AG09319 (cell line): ENCODE measurements at places on chromosomes 12 and 14.

GRCh38 chr14:38517426-38517825 is 261.5 kb upstream of the CLEC14A start:
- no peak for DNase-seq

- DNase-seq = no peak
Measured at GRCh38 chr12:111309584-111309983, 59.3 kb downstream of the PHETA1 start.

- no peak for DNase-seq
Measured at GRCh38 chr14:104110491-104111209, 25.1 kb downstream of the ASPG start.

DNA sequence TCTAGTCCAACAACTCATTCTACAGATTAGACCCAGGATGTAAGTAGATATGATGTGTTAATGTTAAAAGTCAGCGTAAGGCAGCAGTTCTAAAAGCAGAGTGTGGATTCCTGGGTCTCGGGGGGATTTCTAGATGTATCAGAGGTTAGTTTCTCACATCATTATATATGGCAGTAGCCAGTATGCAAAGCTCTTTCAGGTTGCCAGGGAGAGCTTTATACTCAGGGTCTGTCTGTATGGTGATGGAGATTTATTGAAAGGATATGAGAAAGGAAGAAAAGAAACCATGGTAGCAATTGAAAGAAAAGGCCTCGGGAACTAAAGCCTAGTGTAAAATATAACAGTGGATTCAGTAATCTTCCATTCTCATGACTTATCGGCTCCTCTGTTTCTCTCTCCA is 26.2 kb upstream of the PAWR start:
- no peak for DNase-seq

DNA sequence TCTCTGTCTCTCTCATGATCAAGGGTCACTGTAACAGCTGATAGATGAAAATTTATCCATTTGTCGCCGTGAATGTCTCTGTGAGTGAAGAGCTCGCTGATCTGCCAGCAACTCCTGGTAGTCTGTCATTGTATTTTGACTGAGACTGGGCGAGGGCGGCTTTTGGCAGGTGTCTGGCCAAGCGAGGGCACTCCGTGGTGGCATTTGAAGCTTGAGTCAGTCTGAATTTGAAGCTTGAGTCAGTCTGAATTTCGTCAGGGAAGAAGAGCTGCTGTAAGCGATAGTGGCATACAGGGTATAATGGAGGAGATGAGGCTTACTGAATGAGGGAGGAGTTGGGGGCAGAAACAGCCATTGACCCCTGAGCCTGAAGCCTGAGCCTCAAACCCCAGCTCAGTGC is 56.8 kb upstream of the FAM181A start:
- no peak for DNase-seq

- DNase-seq = no peak
Measured at GRCh38 chr12:27998658-27999057, 26.1 kb upstream of the PTHLH start.

GRCh38 chr12:54393207-54393609 is 8.7 kb upstream of the ZNF385A start:
- DNase-seq = no peak

DNA sequence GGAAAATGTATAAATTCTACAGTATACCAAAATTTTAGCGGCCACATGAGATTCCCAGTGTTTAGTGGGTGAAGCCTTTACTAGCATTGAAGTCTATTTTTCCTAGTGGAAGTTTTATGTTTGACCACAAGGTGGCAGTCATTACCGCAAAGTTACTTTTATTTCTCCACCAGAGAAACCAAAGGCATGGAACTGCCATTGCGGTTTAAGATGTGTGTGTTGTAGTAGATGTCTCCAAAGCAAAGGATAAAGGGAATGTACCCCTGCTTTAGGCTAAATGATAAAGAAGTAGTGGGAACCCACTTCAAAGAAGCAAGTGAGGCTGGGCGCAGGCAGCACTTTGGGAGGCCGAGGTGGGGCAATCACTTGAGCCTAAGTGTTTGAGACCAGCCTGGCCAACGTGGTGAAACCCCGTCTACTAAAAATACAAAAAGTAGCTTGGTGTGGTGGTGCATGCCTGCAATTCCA is 140.5 kb downstream of the PRKCH start:
- peak; percentile 34 for DNase-seq

DNA sequence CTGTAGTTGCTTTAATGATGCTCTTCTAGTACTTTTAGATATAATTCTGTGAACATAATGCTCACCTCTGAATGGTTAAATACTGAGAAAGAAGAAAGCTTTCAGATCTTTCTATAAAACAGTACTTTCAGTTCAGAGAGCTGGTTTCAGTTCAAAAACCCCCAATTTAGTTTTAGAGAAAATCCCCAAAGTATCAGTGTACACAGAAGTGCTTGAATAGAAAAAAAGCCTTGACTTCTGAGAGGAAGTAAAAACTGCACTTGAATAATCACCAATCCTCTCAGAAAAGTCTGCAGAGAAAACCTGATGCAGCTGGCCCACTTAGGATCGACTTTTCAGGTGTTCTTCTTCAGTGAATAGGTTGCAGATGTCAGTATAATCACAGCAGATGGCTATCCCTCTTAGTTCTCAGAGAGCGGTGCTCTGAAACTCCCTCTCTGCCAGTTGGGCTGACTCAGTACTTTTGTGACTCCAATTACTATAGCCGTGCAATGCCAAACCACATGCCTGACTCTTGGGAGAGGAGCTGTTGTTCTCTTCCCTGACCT is 616.3 kb downstream of the LRFN5 start:
- DNase-seq = peak; percentile 28

DNA sequence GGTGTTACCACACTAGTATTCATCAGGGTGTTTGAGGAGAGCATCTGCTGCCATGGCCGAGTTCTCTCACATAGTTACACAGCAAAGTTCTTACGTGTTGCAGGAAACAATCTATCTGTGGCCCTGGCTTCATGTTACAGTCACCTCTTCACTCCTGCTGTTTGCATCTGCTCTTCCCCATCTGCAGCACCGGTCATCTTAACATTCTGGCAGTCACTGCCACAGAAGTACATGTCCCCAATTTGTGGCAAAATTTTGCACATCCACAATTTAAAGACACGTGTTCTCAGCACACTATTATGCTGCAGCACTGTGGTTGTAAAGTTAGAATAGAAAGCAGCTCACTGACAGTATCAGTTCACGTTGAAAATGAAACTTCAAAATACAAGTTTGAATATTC is 23.2 kb downstream of the MAPK1IP1L start:
- DNase-seq = no peak

DNA sequence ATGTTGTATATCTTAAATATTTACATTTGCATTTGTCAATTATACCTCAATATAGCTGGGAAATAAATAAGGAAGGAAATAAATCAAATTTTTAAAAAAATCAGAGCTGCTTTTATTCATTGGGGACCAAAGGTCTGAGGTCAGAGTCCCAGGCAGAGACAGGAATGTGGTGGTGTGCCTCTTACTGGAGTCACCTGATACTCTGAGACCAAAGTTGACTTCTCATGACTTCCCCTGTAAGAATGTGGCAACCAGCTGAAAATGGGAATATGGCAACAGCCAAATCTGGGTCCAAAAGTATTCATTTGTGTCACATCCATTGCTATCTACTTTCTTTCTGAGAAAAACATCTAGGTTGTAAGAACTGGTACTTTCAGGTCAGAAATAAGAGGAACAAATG is 496.6 kb upstream of the TMPO start:
- DNase-seq = no peak

- DNase-seq = no peak
Measured at GRCh38 chr14:32226056-32226455, 23.0 kb upstream of the RNU6-8 start.

- no peak for DNase-seq
Measured at GRCh38 chr12:31322801-31323207, 3.1 kb downstream of the SINHCAF start.

DNA sequence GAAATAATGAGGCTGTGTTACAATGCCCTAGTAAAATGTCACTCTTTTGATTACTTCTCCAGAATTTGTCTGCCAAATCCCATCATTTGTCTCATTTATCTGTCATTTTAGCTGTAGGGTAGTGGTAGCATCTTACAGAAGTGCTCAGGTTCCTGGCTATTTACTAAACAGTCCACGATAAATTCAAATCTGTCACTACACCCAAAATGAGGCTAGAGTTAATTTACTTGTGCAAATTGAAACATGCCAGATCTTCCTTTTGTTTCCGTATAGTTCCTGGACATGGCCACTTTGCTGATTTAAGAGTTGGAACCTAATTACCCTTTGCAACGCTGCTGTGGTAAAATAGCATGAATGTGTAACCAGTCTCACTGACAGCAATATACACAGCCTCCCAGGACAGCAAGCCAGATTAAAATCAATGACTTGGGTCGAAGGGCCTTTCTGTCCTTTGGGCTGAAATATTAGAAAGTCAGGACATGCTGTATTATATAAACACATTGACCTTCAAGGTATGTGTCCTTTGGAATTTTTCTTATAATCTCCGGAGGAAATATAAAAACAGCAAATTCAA is 485.4 kb downstream of the MDGA2 start:
- no peak for DNase-seq

- DNase-seq = no peak
Measured at GRCh38 chr12:131347345-131347714, 363.6 kb upstream of the SFSWAP start.

DNA sequence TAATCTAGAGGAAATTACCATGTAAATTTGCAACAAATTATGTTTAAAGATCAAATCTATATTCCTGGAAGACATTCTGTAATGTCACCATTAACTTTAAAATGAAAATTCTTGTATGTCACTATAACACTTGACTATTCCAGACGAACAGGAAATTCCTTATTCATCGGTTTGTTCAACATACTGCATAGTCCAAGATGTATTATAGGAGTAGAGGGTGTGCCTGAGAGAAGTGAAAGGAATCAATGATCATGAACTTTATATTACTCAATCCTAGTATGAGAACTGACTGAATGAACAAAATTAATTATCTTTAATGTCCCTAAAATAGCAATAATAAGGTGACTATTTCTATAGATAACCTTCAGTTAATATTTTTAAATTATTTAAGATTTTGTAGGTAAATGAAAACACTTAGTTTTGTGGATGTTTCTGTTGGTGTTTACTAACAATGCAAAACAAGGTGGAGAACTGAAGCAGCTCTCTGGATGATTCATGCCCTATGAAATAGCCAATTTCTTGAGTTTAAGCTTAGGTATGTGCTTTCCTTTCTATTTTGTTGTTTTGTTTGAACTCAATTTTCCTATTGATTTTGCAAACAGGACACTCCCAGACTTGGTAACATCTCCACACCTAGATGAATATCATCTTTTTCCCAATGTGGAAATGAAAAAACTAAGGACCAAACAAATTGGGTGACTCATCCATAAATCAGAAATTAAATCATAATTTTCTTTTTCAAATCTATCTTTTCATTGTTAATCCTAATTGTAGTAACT is 18.2 kb upstream of the ITPR2 start:
- no peak for DNase-seq

GRCh38 chr12:22627371-22627770 is 2.4 kb downstream of the ETNK1 start:
- DNase-seq = no peak
